ENCODE measurements at places on chromosomes 7 and 10.

DNA sequence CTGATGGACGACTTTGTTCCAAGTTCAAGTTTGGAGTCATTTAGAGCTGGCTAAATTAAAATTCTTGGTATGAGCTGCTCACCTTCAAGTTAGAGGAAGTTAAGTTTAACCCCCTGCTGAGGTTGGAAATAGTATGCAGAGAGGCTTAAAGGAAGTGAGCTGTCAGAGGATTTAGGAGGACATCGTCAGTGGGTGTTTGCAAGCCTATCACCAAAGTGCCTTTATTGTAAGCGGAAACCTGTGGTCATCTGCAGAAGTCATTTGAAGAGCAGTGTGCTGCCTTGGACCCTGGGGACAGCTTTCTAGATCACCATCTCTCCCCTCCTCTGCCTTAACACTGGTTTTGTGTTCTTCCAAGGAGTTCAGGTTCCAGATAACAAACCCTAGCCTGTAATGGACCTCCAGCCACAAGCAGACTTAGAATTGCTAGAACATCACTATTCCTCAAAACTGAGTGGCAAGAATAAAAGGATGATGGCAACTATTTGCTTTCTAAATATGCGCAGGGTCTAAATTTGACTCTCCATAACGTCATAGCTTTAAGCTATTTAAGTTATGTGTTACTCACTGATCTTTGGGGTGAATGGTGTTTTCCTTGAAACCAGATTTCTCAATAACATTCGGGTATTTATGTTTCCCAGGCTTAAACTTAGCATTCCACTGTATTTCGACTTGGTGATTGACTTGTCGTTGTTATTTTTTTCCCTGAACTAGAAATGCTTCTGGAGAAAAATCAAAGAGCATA is 93.4 kb downstream of the SLC39A12 start:
- DNase-seq: no peak

DNA sequence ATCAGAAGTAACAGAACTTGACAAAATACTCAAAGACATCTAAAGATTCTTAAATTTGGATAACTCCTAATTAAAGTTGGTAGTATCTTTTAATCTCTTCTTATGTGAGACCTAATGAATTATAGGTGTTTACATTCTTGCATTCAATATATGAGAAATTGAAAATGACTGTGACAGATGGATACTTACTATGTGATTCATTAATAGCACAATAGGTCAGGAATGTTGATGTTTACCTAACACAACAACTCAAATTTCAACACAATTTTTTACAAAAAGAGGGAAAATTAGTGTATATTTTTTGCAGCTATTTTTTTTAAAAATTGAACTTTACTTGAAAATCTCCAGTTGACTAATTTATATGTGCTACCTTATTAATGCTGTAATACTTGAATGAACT is 31.7 kb upstream of the MCU start:
- no peak for DNase-seq

DNA sequence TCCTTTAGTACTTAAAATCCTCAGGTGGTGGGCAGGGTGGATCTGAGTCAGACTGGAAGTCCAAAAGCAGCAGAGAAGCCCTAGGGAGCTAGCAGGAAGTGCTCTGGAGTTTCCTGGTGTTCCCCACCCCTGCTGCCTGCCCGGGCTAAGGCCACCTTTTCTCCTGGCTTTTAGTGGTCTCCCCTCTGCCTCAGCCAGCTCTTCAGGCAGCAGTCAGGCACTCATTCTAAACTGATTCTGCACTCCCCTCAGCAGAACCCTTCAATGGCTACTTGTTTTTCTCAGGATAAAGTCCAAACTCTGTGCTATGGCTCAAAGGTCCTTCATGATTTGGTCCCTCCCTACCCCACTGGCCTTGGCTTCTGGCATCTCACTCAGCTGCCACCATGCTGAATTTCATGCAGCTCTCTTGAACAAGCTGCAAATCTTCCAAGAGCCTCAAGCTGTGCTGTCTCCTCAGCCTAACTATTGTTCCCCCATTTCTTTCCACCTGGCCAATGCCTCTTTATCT is 28.9 kb upstream of the DNMBP start:
- DNase-seq: no peak

- no peak for DNase-seq
Observed at GRCh38 chr7:132395361-132395760, 180.9 kb downstream of the PLXNA4 start.
